ENCODE measurements at places on chromosomes 13 and 19. TPM values are rescaled to one million over a fixed set of nuclear protein-coding genes. Genes with fewer than 3 reads are reported as not detected.

- no peaks in the 10 kb centered on the region for H3K4me1 ChIP-seq
- no peak overlapping the region for H3K4me3 ChIP-seq
- H3K27me3 ChIP-seq = no peaks in the 10 kb centered on the region
- no peaks in the 10 kb centered on the region for H3K36me3 ChIP-seq
- no peak for DNase-seq
Observed at GRCh38 chr19:31297991-31298390, 51.2 kb downstream of the TSHZ3 start.

The NOTCH3 gene
- total RNA-seq = 3.6 TPM

The WDR88 gene
- not detected for total RNA-seq

DNA sequence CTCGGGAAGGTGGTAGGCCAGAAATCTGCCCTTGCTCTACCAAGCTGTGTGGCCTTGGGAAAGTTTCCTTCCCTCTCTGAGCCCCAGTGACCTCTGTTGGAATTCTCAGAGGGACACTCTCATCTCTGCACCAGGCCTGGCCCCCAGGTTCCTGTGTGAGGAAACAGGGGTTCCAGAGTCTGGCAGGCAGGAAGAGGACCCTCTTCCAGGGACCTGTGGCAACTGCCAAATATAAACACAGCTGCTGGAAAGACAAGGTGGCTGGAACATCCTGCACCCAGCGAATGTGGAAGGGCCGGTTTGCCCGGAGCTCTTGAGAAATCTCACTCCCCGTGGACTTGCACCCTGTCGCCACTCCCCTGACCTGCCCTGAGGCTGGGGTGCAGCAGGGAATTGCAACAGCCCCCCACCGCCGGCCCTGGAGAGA lies 52.8 kb downstream of the GADD45B start:
- H3K4me1 ChIP-seq = peaks cover 6% of the 10 kb centered on the region
- no peak overlapping the region for H3K27ac ChIP-seq
- H3K36me3 ChIP-seq = no peaks in the 10 kb centered on the region
- H3K4me3 ChIP-seq = no peak overlapping the region

The HIPK4 gene
- not detected for total RNA-seq
